ENCODE measurements at places on chromosomes 11 and 22.

GRCh38 chr11:123187248-123187647 lies 7.8 kb downstream of the CLMP start:
- no peak for DNase-seq

DNA sequence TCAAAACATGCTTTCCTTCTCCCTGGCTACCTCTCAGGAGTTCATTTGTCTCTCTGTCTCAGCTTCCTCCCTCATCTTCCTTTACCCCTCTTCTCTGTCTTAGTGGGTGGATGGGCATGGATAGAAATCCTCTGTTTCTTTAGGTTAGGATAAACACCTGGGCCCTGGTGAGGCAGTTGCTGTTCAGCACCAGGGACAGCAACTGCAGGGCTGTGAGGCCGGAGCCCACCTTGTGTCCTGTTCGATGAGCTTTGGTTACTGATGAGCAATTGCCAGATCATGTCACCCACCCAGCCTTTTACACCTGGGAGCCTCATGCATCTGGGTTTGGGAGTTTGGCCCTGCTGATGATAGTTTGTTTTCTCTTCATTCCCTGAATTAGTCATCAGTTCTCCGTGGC lies 6.1 kb upstream of the CRYBB3 start:
- no peak for DNase-seq

DNA sequence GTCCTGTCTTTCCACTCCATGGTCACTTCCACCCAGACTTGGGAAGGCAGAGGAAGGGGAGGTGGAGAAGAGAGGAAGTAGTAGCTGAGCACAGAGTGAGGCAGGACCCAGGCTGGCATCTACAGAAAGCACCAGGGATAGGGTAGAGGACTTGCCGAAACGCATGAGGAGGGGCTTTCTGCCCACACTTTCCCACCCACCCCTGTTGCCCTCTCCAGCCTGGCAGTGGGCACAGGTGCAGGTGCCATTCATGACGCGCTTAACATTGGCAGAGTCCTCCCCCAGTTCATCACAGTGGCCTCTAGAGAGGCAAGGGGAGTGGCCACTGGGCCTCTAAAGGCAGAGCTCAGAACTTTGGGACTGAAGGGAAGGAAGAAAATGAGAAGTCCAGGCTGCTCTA lies 81.9 kb downstream of the FEZ1 start:
- DNase-seq, result no peak

- DNase-seq, result no peak
Observed at GRCh38 chr11:72789493-72790131, 4.2 kb downstream of the STARD10 start.

DNA sequence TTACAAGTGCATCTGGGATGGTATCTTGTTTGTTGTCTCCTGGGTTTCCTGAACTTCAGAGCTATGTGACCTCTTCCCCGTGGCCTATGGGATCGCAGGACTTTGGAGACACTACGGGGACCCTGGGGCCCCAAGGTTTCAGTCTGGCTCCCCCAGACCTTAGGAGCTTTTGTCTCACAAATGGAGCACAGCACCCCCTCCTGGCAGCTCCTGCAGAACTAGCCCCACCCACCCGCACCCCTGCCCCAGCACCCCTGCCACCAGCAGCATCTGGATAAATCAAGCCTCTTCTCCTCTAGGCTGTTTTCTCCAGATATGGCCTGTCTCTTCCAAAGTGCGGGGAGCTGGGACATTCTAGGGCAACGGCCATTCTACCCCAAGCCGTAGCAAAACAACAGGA lies 10.4 kb downstream of the RCOR2 start:
- DNase-seq, result no peak

DNA sequence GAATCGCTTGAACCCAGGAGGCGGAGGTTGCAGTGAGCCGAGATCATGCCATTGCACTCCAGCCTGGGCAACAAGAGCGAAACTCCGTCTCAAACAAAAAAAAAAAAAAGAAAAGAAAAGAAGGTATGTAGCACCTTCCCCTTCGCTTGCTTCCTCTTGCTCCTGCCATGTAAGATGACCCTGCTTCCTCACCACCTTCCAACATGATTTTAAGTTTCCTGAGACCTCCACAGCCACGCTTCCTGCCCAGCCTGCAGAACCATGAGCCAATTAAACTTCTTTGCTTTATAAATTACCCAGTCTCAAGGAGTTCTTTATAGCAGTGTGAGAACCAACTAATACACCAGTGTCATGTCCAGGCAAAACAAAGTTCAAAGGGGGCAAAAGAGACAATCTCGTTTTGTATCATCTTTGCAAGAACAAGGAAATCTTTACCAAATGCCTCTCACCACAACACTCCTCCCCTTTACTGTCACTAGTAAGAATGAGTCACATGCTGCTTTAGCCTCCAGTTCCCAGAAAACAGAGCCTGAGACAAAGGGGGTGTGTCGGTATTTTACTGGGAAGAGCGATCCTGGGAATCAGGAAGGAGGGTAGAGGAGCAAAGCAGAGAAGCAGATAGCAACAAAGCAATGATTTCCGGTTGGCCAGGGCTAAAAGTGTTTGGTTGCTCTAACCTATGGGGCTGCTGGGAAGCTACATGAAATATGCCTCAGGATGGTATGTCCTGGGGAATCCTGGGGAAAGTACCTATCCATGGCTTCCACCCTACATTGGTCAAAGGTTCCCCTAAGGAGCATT lies 10.5 kb upstream of the MCHR1 start:
- no peak for DNase-seq

- no peak for DNase-seq
Observed at GRCh38 chr11:69395287-69395686, 86.2 kb upstream of the LINC01488 start.

DNA sequence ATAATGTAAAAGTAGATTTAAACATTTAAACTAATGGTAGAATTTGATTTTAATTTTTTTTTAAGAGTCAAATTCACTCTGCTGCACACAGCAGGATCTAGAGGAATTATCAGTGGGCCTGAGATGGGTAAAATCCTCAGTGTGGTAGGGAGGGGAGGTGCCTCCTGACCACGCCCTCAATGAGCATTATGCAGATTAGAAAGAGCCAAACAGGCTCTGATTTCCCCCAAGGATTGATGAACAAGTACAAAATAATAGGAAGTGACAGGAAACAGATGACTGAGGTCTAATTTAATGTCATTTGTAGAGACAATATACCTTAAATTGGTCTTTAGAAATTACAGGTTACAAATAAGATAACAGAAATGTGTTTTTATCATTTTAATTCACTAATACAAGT lies 155.2 kb downstream of the DCDC1 start:
- DNase-seq, result no peak

DNA sequence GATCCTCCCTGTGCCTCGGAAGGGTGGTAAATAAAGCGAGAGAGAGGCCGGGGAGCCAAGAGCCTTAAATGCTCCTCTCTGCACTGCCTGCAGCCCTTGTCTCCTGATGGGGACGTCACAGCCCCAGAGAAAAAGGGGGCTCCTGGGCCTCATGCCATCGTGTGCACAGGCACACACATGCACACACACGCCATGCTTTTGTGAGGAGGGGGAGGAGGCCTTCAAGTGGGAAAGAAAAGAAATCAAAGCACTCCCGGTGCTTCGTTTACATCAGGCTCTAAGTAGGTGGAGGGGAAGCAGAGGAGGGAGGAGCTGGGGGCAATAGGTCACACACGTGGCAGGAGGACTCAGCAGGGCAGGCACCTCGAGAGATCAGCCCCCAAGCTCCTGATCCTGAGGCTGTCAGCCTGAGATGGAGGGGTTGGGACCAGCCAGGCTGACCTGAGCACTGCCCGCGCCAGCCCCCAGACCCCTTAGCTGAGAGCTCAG lies 68.2 kb upstream of the NECTIN1 start:
- no peak for DNase-seq

GRCh38 chr11:74694136-74694930 lies 36.9 kb downstream of the CHRDL2 start:
- DNase-seq, result no peak

- no peak for DNase-seq
Observed at GRCh38 chr11:64859542-64860414, 15.3 kb upstream of the CDC42BPG start.

- DNase-seq, result no peak
Observed at GRCh38 chr22:22721681-22722354, 77.4 kb downstream of the GGTLC2 start.
